ENCODE measurements at places on chromosomes 5 and 9.

GRCh38 chr5:137395011-137395755, 103.9 kb downstream of the SPOCK1 start:
- DNase-seq = no peak

DNA sequence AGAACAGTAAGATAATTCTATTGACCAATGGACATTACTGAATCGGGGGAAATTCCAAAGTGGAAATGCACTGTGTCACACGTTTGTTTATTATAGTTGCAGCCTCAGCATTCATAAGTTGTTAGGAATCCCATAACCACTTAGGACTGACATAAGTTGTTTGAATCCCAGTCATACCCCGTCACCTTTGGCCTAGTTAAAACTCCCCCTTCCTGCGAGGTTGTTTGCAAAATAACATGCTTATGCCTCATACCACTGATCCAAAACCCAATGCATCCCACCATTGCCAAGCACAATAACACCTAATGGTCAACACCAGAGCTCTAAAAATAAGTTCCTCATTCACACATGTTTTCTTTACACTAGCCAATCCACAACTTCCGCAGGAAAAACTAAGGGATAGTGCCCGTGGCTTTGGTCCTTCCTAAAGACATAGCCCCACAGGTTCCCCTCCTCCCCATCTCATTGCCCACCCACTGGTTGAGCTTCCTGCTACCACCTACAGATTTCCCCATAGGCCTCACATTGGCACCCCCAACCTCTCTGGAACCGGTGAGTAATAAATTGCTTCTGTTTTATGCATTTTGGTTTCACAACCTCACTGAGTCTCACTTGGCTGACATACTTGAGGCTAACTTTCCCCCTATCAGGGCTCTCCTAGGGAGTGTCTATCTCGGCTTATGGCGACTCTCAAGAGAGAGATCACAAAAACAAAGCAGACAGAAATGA, 42.3 kb upstream of the MUSK start:
- DNase-seq = no peak

DNA sequence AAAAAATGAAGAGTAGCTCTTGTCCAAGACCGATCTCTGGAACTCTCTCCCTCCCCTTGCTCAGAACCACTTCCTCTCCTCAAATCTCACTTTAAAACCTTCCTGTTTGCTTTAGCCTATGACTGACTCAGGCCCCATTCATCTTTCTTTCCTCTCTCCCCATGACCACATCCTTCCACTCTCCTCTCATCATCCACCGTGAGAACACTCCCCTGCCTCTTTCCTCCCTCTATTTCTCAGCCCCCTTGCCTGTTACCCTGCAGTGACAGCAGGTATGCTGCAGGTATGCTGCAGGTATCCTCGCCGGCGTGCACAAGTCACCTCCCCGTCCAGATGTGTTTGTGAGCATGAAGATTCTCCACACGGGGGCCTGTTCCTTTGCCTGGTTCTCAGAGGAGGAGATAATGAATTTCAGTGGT, 505.3 kb downstream of the CCDC171 start:
- DNase-seq = no peak

DNA sequence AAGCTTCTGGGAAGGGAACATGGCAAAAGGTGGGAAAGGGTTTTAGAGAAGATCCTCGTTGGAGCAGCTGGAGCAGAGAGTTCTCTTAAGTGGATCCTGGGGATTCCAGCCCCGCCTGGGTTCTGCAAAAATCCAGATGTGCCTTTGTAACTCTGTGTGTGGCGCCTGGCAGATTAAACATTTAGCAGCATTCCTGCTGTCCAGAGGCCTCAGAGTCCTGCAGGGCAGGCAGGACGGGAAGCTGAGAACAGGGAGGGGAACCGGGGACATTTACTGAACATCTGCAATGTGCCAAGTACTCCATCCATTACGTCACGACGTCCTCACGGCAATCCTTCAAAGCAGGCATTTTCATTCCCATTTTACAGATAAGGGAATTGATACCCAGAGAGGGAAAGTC, 6.0 kb downstream of the EIF4E1B start:
- DNase-seq = no peak

GRCh38 chr5:173941758-173942401, 47.1 kb upstream of the C5orf47 start:
- no peak for DNase-seq

- DNase-seq = no peak
Measured at GRCh38 chr5:135174315-135175096, 140.5 kb upstream of the PITX1 start.

DNA sequence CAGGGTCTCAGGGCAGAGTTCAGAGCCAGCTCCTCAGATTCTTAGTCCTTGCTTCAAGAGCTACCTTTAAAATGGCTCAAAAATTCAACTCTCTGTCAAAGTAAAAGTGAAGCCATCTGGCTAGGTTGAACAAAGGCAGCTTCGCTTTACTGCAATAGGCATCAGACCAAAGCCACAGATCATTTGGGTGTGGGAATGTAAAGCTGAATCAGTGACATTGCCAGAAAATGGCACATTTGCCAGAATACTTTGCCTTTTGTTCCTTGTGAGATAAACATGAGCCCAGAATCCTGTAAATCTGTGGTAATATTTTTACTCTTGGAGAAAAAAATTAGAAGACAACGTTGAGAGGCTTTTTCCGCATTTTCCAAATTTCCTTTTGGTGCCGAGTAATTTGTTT, 210.5 kb downstream of the PALM2AKAP2 start:
- DNase-seq = no peak

DNA sequence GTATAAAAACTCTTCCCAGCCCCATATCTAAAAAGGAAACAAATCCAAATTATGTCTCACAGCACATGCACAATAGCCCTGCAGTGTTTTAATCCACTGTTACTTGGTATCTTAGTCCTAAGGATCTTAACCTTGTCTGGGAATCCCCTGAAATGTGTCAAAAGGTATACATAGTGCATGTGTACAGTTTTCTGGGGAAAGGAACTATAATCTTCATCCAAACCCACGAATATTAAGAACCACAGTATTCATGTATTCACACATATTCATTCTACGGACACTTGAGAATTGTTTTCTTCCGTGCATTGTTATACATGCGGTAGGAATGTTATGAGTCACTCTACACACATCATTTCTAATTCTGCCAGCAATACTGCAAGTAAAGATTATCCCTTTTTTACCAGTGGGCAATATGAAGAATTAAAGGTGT, 47.8 kb upstream of the SNX2 start:
- DNase-seq = no peak

DNA sequence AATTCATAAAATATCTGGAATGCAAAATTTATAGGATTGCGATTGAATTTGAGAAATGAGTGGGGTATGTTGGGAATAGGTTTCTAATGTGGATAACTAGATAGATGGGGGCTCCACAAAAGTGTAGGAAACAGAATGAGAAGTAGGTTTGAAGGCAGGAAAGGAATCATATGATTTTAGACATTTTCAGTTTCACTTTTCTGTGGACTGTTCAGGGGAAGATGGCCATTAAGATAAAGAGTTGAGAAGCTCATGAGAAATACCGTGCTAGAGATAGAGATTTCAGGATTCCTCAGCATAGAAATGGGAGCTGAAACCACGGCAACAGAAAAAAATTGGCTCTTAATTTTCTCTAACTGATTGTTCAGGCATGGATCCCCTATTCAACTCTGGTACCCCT, 163.4 kb upstream of the CD180 start:
- no peak for DNase-seq

DNA sequence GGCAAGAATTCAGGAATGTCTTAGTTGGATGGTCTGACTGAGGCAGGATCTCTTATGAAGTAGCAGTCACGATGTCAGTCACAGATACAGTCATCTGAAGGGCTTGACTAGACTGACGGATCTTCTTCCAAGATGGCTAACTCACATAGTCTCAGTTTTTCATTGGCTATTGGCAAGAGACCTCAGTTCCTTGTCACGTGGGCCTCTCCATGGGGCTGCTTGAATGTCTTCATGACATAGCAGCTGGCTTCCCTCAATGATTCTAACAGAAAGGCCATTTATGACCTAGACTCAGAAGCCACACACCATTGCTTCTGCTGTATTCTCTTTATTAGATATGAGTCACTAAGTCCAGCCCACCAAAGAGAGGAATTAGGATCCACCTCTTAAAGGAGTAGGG, 4.7 kb downstream of the APC start:
- no peak for DNase-seq

- no peak for DNase-seq
Measured at GRCh38 chr9:102205251-102205650, 466.8 kb upstream of the GRIN3A start.
